ENCODE measurements at places on chromosomes 13 and 19.

- no peak for DNase-seq
Observed at GRCh38 chr13:54733639-54734038, 1705.0 kb downstream of the OLFM4 start.

- no peak for DNase-seq
Observed at GRCh38 chr19:6551607-6552450, 21.0 kb downstream of the TNFSF9 start.

DNA sequence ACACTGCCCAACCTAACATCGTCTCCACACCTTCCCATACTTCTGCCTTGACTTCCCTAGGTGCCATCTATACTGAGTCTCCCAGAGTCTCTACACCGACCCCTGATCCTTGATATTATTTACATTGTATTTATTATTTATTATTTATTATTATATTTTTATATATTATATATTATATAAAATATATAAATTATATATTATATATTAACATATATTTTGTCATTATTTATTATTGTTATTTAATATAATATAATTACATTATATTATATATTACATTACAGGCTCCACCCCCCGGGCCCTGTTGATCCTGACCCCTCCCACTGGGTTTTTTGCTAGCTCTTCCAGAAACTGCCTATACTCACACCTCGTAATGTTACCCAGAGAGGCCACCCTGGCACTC lies 18.4 kb upstream of the TOMM40 start:
- no peak for DNase-seq

DNA sequence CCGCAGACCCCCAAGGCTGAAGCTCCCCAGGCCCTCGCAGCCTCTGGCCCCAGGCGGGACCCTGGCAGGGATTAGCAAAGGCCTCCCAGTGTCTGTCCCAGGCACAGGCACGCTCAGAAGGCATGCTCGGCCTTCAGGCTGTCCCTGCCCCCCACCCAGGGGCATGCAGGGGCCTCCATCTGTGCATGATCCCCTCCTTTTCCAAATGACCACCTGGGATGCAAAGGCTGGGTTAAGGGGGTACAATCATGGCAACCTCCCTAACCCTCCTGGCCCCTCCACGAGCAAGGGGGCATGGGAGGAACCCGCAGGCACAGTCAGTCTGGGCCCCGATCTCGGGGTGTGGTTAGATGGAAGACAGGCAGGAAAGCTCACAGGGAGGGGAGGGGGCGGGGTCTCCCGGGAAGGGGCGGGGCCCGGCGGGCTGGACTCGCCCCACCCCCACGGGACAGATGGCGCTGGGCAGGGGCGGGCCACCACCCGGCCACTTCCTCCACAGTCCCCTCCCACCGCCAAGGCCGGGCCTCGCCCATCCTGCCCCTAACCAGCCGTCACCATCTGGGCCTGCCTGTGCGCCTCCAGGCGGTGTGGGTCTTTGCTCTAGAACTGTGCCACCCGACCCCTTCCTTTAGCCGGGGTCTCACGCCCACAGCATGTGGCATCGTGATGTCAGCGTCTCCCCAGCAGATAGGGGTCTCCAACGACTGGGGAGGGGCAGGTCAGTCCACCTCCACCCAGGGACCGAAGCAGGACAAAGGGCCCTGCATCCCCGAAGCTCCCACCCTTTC lies 7.0 kb upstream of the REXO1 start:
- DNase-seq = peak; percentile 75

DNA sequence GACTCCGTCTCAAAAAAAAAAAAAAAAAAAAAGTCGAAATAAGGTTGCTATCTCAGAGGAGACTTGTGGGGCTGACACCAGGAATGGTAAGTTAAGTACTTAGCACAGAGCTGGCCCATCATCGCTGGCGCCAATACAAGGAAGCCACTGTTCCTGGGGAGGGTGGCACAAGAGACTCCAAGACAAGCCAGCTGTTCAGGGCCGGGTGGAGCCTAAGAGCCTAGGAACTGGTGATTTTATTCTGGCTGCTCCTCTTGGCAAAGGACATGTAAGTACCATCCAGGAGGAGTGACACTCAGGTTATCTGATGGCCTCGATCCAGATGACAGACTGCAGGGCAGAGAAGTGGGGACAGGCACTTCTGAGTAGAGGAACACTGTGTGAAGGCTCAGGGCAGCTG lies 3.8 kb downstream of the ELOF1 start:
- DNase-seq = no peak

DNA sequence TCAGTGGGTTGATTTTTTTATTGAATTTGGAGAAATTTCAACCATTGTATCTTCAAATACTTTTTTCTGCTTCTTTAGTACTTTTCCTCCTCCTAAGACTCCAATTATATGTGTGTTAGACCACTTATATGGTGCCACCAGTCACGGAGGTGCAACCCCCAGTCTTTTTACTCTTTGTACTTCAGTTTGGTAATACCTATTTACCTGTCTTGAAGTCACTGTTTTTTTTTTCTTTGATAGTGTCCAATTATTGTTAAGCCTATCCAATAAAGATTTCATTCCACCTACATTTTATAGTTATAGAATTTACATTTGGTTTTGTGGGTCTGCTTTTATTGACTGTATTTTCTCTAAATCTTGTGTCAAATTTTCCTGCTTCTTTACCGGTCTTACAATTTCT lies 14.9 kb downstream of the ZNF283 start:
- no peak for DNase-seq

GRCh38 chr13:45356966-45357672 lies 16.1 kb upstream of the TPT1 start:
- no peak for DNase-seq

DNA sequence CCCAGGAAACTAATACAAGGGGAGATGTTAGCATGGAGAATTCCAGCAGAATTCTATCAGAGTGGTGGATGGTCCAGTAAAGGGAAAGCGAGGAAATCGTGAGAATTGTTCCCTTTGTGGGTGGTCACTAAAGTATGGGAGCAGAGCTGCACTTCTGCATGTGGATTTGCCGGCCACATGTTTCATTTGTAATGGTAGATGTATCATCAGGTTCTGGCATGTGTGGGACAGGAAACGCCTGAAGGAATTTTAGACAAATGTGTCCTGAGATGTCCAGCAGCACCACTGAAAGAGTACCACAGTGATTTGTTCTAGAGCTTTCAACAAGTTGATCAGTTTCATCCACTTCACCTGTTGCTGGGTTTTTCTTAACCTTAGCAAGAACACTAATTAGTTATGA lies 308.4 kb downstream of the SHISA2 start:
- DNase-seq = no peak

- no peak for DNase-seq
Observed at GRCh38 chr13:44072536-44072935, 192.8 kb downstream of the LACC1 start.

- no peak for DNase-seq
Observed at GRCh38 chr19:55437410-55437809, 5.7 kb downstream of the SHISA7 start.

GRCh38 chr13:51027644-51028043 lies 83.4 kb downstream of the C13orf42 start:
- DNase-seq = no peak
